Urinary bladder (tissue), 4 donors: ENCODE measurements at places on chromosomes 3 and 15. TPM values are rescaled to one million over a fixed set of nuclear protein-coding genes. Genes with fewer than 3 reads are reported as not detected.

The LRRC49 gene
- total RNA-seq = 35.3 TPM

The TSEN2 gene
- 35.2 TPM for total RNA-seq

The SOX14 gene
- total RNA-seq = not detected

The PLCL2 gene
- 23.0 TPM for total RNA-seq

The SLC35A5 gene
- total RNA-seq = 72.9 TPM

The LACTB gene
- total RNA-seq = 14.4 TPM
